Caudate nucleus (tissue), 63 donors: ENCODE measurements at places on chromosomes 13 and 19.

- no peak for DNase-seq
Measured at GRCh38 chr19:53812335-53812734, 11.8 kb downstream of the NLRP12 start.

DNA sequence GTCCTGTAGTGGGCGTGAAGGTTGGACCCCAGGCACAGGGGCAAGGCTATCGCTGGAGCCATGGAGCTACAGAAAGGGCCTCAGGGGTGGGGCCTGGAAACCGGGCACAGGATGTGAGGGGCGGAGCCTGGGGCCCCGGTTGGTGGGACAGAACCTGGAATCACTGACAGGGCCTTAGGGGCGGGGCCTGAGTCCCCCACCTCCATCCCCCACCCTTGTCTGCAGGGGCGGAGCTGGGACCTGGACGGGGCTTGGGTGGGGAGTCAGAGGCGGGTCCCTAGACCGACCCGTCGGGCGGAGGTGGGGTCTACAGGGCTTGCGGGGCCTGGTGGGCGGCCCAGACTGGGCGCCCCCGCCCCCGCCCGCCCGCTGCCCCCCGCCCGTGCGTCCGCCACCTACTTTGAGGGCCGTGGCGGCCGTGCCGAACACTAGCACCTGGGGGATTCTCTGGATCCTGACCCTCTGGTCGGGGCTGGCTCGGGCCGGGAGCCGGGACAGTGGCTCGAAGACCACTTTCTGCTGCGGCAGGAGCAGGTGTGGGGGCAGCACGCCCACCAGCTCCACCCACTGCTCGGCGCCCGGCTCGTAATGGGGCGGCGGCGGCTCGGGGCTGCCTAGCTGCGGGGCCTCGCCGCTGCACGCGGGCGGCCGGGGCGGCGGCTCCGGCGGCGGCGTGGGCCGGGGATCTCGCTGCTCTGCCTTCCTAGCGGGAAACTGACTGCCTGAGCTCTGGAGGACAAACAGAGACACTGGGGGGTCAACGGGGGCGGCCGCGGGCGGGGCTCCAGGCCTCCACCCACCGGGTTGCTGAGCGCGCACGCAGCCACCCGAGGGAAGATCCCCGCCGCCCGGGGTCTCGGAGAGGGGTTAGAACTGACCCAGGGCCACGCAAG lies 26.3 kb downstream of the DCAF15 start:
- DNase-seq, result no peak

- DNase-seq, result no peak
Measured at GRCh38 chr13:101454767-101455166, 2.3 kb downstream of the ITGBL1 start.

DNA sequence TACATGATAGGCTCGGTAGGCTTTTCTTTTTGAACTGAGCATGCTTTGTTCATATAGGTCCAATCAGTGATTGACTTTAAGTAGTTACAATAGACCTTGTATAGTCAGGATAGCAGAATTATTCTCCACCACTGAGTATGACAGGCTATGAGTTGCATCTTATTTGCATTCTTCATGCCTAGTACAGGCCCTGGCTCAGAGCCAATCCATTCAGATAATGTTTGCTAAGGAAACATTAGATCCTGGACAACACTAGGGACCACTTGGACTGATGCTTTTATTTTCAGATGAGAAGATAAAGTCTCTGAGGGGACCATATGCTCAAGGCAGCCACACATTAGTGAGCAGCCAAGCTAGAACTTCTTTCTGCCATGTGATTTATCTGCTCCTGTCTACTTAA lies 133.9 kb downstream of the KL start:
- no peak for DNase-seq

- DNase-seq, result no peak
Measured at GRCh38 chr13:95679722-95680121, 2.8 kb downstream of the DNAJC3 start.

DNA sequence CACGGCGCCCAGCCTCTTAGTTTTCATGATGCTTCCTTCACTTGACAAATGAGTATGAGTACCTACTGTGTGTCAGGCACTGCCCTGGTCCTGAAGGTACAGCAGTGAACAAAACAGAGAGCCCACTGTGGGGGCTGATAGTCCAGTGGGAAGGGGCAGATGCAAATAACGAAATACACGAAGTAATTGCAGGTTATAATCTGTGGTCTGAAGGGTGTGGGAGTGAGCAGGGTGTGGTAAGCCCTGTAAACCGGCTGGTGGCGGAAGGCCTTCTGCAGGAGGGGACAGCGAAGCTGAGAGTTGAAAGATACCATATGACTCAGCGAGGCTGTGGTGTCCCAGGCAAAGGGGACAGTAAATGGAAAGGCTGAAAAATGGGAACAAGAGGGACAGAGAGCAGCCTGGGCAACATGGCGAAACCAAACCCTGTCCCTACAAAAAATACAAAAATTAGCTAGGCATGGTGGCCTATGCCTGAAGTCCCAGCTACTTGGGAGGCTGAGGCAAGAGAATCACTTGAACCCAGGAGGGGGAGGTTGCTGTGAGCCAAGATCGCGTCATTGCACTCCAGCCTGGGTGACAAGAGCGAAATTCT lies 60.5 kb downstream of the MAP4K1 start:
- DNase-seq, result no peak

GRCh38 chr13:27628081-27628480 lies 6.4 kb downstream of the POLR1D start:
- no peak for DNase-seq

DNA sequence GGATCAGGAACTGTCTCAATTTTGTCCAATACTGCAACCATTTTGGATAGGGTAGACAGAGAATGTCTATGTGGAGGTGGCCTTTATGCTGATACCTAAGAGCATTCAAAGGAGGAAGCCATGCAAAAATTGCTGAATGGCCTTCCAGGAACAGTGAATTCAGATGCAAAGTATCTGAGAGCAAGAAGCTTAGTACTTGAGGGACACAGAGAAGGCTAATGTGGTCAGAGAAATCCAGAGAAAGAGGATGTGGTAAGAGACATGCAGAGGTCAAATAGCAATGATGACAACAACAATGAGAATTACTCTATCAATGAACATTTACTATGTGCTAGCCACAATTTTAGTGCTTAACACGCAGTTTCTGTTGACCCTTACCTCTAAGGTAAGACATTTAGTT lies 785.6 kb upstream of the KLHL1 start:
- no peak for DNase-seq

GRCh38 chr19:18322318-18322758 lies 538 bp downstream of the LSM4 start:
- DNase-seq, result no peak

GRCh38 chr19:18254546-18255503 lies 19.4 kb downstream of the IQCN start:
- no peak for DNase-seq

DNA sequence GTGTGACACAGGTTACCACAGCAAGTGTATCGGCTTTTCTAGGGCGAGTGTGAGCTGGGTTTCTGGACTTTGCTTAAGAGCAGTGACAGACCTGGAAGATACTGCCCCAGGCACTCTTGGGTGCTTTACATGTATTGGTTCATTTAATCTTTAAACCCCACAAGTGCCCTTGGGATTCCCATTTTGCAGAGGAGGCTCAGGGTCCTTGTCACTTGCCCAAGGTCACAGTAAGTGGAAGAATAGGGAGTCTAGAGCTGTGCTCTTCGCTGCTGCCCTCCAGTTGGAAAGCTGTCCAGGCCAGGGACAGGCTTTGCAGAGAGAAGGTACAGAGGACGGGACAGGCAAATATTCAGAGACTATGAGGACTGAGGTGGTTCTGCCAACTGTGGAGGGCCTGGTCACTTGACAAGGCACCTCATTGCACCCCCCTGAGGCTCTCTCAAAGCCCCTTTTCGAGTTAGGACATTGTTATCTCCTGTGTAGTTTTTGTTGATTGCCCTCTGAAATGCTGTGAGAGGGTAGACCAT lies 42.4 kb downstream of the BBC3 start:
- DNase-seq, result no peak

GRCh38 chr19:10625762-10626138 lies 397 bp downstream of the SLC44A2 start:
- DNase-seq, result no peak

- no peak for DNase-seq
Measured at GRCh38 chr13:111251646-111252445, 68.6 kb upstream of the TEX29 start.

DNA sequence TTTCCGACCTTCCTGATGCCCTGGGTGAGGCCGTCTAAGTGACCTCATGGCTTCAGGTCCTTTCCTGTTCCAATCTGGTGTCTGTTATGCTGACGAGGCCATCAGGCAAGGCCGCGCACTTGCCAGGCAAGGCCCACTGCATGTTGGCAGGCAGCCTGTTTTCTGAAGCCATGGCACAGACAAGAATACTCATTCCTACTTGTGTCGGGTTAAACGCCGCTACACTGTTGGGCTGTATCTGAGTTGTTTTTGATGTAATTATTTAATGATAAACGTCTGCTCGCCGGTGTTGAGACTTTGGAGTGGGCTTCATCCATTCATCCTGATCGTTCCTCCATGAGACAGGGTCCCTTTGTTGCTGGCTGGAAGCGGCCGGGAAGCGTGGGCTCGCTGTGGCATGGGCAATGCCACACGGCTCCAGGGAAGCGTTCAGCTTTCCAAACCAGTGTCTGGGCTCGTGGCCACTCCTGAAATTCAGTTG lies 92.1 kb downstream of the ATP11A start:
- DNase-seq, result no peak

DNA sequence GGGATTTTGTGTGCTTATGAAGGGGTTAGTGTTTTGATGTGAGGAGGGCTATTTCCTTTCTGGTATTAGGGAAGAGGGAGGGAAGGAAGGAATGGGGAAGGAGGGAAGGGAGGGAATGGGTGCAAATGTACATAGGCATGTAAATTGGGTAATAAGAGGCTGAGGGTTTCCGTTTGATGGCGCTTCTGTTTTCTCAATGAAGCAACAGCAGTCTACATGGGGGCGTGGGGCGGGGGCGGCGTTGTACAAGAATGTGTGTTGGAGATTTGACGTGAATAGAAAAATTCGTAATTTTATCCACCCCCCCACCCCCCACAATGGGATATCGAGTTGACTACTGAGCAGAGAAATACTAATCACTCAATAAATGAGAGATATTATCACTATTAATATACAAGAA lies 52.5 kb downstream of the PDS5B start:
- no peak for DNase-seq

DNA sequence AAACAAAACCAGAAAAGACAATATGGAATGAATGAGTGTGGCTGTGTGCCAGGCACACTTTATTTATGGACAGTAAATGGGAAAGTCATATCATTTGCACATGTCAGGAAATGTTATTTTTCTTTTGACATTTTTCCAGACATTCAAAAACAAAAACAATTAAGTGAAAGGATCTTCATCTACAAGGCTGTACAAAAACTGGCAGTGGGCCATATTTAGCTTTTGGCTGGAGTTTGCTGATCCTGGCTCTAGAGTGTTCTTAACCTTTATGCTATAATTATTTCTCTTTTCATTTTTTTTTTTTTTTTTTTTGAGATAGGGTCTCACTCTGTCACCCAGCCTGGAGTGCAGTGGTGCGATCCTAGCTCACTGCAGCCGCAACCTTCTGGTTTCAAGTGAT lies 6.5 kb upstream of the TNFSF9 start:
- no peak for DNase-seq

DNA sequence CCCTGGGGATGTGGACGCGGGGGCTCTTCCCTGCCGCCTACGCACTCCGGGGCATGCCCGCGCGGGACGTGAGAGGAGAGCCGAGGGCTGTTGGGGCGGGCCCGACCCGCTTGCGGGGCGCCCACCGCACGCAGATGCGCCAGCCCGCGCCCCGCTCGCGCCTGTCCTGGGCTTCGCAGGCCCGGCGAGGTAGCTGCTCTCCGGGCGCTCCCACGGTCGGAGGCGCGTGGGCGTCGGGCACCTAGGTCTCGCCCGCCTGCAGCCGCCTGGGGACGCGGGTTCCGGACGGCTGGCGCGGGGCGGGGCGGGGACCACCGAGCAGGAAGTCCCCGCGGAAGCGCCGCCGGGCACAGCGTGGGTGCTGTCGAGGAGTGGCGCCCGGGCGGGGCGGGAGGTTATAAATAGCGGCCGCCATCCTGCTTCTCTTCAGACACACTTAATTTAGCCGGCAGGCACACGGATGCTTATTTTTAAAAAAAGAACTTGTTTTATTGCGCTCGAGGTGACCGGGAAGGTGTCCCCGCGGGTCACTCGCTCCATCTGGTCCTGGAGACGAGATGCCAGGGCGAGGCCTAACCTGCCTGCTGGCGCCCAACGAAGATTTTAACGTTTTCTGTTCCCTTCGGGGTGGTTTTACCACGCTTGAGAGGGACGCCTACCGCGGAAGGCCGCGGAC lies 561 bp upstream of the GJA3 start:
- DNase-seq, result no peak

DNA sequence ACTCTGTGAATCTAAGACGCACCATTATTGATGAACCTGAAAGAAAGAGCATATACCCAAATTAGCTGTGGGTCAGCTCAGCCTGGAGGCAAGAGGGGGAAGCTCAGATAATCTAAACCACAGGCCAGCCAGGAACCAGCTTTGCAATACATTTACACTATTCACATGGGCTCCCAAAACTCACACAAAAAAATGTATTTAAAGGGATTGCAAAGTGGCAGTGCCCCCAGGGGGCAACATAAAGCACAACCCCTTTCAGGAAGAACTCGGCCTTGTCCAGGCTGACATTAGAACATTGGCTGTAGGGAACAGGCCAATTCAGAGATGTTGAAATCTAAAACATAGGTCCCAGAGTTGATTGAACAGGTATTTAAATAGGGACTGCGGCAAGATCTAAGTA lies 3.2 kb upstream of the PROZ start:
- no peak for DNase-seq

- DNase-seq, result no peak
Measured at GRCh38 chr13:40172878-40173277, 493.6 kb downstream of the FOXO1 start.

DNA sequence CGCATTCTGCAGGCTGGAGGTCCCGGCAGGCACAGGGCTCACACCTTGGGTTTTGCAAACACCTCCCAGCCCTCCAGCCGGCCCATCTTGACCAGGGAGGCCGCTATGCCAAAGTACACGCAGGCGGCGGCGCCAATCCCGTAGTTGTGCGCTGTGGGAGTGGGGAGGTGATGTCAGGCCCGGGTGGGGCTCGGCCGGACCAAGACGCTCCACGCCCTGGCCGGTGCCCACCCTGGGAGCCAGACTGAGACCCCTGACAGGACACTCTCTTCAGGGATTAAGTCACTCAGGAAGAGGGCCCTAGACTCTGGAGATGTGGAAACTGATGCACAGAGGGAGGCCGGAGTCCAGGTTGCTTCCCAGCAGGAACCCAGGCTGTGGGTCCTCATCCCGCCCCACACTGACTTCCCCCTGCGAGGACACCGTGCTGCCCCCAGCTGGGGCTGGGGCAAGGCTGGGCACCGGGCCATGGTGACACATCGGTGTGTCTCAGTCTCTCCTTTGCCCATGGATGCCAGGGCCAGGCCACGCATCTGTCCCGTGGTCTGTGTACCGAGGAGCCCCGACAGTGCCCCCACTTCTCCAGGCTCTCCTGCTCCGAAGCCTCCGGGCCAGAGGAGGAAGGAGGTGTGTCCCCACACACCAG lies 8.8 kb downstream of the NDUFA11 start:
- no peak for DNase-seq

DNA sequence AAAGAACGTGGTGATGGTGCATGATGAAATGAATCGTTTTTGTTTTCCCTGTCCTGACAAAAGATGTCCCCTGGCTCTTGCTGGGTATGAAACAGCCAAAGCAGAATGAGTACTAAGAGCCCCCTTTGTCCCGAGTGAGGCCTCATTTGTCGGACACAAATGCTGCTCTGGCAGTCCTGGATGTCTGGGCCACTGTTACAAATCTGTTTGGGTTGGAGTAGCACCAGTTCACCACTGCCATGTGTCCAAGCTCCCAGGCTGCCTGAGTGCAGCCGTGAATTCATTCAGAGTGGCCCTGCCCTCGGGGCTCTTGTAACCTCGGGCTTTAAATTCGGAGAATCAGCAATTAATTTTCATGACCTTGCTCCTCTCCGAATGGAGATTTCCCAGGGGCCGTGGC lies 182.4 kb downstream of the NUFIP1 start:
- DNase-seq, result peak; percentile 41
